ENCODE measurements at places on chromosomes 12 and 14.

DNA sequence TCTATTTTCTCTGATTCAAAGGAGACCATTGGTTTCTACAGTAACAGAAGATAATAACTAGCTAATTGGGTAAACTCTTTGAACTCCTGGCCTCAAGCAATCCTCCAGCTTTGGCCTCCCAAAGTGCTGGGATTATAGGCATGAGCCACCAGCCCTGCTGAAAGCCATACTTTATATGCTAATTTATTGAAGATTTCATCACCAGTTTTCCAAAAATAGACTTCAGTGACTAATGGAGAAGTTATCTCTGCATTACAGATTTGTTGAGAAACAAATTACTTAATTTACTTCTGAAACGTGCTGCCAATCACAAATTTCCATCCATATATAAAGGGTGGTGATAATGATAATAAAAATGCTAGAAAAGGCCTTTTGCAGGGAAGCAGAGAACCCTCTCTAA, 1758.1 kb upstream of the SEL1L start:
- DNase-seq = no peak

DNA sequence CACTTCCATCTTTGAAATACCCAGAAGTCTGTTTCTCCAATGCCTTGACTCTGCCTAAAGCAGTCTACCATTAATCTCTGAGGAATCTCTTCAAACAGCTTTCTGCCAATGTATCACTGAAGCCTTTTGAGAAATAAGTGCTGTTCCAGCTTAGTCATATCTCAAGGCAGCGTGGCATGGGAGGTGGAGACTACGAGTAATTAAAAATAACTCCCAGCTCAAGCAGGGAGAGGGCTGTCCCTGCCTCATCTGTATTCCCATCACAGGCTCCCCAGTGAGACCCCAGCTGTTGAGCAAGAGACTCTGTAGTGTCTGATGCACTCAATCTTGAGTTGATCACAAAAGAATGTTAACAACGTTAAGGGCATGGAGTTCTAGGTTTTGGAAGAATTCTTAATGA, 700.6 kb downstream of the DIO2 start:
- DNase-seq = no peak

GRCh38 chr12:44748950-44749468, 127.1 kb downstream of the NELL2 start:
- no peak for DNase-seq

- no peak for DNase-seq
Observed at GRCh38 chr12:109088818-109089217, 4.5 kb downstream of the ALKBH2 start.

GRCh38 chr12:2192231-2192630, 139.4 kb downstream of the CACNA1C start:
- DNase-seq = no peak

DNA sequence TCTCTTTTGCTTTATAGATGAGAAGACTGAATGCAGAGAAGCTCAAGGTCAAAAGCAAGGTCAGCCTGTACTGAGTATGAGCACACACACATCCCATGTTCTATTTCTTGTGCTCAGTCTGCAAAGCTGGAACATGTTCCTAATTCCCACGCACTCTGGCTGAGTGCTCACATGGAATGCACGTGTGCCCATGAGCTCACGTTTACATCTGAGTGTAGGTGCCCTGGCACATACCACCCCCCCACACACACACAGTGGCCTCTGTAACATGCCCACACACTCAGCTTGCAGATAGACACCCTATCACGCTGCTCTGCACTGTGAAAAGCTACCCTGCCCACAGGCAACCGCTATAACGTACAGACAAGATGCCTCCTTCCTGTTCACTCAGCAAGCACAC, 700.1 kb downstream of the MED13L start:
- no peak for DNase-seq

GRCh38 chr12:66605293-66605692, 73.6 kb downstream of the GRIP1 start:
- no peak for DNase-seq

DNA sequence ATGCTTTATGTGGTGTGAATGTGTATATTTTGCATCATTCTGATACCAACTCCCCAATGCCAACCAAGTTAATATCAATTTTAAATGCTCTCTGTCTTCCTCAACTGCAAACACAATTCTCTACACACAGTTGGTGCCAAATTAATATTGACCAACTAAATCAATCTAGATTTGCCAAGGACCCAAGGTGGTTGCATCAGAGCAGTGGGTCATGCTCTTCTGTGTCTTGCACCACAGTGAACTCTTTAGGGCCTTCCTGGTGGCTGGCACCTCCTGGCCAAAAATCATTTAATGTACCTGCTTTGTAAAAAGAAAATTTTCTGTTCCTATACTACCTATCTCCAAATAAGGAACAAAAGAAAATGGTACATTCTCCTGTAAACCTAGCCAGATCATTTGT, 14.1 kb downstream of the COQ10A start:
- DNase-seq = no peak

- DNase-seq = no peak
Observed at GRCh38 chr14:90871605-90872233, 55.5 kb upstream of the TTC7B start.

GRCh38 chr14:24665440-24665991, 31.5 kb upstream of the GZMB start:
- no peak for DNase-seq

DNA sequence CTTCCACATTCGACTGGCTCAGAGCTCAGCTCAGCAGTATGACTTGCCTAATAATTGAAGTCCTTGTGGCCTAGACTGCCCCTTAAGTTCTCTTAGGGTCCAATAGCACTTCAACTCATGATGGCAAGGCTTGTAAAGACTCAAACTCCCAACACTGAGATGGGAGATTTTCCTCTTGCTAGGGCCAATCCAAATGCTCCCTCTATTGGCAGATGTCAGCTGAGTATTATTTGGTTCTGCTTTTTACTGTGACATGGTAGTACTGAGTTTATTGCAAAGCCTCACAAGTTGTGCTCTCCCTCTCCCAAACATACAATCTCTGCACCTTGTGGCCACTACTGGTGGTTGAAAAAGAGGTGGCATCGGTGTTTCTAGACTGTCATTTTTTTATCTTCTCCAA, 164.2 kb downstream of the ALG10 start:
- no peak for DNase-seq

DNA sequence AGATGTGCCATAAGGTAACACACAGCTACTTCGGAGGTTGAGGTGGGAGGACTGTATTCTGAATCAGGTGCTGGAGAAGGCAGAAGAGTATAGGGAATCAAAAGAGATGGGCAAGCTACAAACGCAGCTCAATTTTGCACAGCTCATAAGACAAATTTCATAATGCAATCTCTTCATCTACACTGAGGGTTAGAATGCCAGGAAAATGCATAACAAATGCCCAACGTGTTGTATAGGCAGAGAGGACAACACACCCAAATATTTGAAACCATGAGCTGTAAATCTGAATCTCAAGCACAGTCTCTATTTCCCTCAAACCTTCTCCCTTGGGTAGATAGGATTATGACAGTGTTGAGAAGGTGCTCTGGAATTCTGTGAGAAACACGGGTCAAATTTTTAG, 263.1 kb upstream of the FOXN3 start:
- DNase-seq = no peak

GRCh38 chr14:21069388-21070082, 569 bp upstream of the ARHGEF40 start:
- peak; percentile 60 for DNase-seq

GRCh38 chr12:124110372-124110883, 137.4 kb downstream of the ZNF664 start:
- no peak for DNase-seq

DNA sequence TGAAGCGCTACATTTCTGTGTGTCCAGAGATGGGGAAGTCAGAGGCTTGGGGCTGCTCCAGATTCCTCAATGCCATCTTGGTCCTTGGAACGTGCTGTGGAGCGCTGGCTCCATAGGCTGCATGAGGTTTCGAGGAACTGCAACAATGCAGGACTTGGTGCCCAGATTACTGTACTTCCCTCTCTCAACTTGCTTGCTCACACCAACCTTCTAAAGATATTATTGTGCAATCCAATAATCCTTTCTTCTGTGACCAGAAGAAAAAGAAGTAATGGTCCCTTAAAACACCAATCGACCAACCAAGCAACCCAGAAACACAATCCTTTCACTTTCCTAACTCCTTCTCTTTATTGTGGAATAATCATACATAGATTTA, 3.7 kb downstream of the PRICKLE1 start:
- no peak for DNase-seq

- DNase-seq = no peak
Observed at GRCh38 chr14:36317650-36318049, 2.8 kb downstream of the MBIP start.

DNA sequence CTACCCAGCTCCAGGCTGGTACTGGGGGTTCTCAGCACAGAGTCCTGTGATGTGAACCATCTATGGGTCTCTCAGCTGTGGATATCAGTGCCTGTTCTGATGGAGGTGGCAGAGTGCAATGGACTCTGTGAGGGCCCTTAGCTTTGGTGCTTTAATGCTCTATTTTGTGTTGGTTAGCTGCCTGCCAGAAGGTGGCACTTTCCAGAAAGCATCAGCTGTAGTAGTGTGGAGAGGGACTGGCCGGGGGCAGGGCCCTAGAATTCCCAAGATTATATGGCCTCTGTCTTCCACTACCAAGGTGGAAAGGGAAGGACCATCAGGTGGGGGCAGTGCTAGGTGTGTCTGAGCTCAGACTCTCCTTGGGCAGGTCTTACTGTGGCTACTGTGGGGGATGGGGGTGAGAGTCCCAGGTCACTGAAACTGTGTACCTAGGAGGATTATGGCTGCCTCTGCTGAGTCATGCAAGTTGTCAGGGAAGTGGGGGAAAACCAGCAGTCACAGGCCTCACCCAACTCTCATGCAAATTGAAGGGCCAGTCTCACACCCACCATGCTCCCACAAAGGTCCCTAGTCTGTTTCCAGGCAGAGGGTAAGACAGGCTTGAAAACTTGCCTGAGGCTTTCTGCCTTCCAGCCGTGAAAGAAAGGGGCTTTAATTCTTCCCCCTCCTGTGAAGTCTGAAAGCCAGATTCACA, 878.1 kb downstream of the C12orf50 start:
- DNase-seq = no peak

- peak; percentile 97 for DNase-seq
Observed at GRCh38 chr12:56635806-56636674, 5.9 kb upstream of the BAZ2A start.

DNA sequence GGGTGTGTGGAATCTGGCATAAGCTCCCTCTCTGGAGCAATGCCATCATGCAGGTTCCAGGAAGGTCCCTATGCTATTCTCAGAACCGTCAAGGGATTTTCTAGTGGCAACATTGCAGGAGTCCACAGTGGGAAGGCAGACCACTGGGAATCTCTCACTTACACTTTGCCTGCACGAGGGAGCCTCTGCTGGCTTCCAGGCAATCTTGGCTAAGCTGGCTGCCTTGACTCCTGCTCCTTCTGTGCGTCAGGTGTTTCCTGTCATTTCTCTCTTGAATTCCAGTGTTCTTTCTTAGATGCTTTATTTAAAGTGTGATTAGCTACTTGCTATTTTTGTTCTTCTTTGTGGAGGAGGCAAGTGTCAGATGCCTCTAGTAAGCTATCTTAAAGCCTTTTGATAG, 414.0 kb upstream of the ATP2B1 start:
- DNase-seq = no peak

DNA sequence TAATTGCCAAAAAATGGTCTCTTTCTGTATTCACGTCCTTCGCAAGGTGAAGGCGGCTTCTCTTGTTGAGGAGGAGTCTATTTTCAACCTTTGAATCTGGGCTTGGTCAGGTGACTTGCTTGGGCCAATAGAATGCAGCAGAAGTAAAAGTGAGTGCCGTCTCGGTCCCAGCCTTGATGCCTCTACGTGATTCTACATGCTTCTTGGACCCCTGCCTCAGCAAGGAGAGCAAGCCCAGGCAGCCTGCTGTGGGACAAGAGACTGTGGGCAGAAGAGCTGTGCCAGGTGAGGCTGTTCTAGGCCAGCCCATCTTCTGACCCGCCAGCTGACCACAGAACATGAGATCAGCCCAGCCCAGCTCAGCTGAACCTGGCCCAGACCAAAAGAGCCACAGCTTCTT, 39.1 kb upstream of the CCDC63 start:
- no peak for DNase-seq
